Activated T-cell treated with anti-CD3 and anti-CD28 coated beads for 1 hour (primary cell): ENCODE measurements at places on chromosomes 3 and 15.

- no peak for DNase-seq
These were observed 57.4 kb downstream of the MRPS25 start for GRCh38 chr3:15007681-15008141.

GRCh38 chr3:173932624-173933023 lies 535.1 kb downstream of the NLGN1 start:
- no peak for DNase-seq

DNA sequence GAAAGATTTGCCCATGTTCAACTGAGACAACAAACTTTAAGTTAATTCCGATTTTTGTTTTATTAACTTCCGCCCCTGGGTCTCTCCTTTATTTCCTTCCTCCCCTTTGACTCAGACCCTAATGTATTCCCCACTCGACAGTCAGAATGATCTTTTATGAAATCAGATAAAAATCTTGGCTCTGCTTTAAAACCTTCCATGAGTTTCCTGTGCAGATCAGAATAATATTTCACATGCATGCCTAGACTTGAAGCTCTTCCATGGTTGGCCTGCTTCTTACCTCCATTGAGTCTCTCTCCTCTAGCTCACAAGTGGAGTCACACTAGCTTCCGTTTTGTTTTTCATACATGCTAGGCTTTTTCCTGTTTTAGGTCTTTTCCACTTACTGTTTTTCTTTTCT lies 116.8 kb upstream of the SPATA16 start:
- no peak for DNase-seq

GRCh38 chr3:34256021-34256420 lies 457.6 kb downstream of the PDCD6IP start:
- no peak for DNase-seq

DNA sequence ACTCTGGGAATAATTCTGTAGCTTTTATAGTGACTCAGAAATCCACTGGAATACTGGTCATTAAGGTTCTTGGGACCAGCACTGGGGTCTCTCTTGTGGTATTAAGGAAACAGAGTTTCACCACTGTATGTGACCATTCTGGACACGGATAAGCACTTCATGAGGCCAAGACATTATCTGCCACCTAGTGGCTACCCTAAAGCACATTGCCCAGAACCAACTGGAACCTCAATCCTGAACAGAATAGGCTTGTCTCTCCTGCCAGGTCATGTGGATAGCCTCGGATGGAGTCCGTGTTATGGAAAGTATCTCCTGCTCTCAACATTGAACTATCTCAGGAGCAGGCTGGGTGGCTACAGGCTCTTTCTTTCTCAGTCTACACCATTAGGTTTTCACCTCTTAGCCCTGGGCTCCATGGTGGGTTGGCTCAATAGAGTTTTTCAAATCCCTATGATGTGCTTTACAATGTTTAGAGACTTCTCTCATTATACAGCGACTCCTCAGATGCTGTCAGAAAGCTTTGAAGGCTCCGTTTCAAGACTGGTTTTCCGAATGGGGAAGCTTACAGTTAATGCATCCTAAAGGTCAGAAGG lies 167.6 kb upstream of the ST8SIA2 start:
- DNase-seq: no peak

DNA sequence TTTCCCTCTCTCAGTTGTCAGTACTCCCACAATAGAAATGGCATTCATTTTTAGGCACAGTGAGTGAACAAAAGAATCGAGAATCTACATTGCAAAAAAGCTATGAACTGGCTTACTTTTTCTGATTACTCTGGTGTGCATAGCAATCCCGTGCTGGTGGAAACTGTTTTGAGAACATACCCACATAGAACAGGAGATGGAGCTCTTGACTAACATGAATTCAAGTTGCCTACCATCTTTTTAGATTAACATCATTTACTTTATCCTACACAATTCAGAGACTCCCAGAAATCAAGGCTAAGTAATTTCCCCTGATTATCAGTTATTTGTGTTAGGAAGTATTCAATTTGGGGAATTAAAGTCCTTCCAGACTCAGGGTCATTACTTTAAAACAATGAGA lies 326.6 kb downstream of the ARPP21 start:
- no peak for DNase-seq
